ENCODE measurements at places on chromosomes 5 and 9.

DNA sequence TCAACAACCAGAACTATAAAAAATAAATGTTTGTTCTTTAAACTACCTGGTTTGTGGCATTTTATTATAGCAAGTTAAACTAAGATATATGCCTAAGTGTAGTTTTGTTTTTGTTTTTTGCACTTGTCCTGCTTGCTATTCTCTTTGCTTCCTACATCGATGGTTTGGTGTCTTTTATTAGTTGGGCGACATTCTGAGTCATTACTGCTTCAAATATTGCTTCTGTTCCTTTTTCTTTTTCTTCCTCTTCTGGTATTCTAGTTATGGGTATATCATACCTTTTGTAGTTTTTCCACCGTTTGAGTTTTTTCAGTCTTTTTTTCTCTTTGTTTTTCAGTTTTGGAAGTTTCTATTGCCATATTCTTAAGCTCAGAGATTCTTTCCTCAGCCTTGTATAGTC, 86.9 kb downstream of the MACIR start:
- no peak for DNase-seq

DNA sequence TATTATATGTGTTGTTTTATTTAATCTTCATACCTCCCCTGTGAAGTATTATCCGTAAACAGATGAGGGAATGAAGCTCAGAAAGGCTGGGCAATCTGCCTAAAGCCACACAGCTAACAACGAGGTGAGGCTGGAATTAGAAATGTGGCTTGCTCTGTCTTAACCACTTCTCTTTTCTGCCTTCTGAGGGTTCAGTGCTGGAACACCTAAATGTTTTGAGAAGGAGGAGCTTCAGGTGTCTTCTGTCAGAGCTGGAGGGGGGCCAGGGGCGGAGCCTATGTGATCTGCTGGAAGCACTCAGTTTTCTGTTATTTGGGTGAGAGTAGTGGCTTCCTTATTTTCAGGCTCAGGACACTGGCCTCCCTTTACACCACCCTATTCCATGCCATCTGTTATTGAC, 35.0 kb upstream of the ARAP3 start:
- no peak for DNase-seq

DNA sequence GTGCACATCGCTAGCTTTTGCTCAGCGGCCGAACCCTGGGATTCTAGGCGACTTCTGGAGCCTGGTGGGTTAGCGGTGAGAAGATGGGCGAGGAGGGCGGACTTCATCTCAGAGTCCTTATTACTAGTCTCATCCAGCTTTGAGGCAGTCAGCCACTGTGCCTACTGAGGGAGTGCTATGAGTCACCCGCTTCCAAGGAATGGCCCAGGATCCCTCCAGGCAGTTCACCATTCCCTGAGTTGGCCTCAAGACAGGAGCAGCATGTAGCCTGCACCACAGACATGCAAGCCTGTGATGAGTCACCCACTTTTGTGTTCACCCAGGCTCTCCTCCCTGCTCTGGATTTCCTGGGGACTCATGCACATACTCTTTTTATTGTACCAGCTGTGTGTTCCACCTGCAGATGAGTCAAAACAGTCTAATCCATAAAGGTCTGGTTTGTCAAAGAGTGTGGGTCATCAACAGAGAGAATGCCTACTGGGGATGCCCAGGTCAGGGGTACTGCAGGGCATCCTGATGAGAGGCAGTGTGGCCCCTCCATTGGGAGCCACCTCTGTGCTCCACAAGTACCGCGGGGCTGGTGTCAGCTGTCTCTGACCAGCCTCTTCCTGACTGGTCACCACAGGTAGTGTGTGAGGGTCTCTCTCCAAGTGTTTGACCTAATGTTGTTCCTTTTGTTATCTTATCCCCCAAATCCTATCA, 20.2 kb downstream of the SLC22A5 start:
- no peak for DNase-seq

GRCh38 chr9:841371-842209, at the start of gene DMRT1:
Gene DMRT1 (plus strand): TSS chr9:841697. CDS start chr9:841839, 142 bp downstream.
- no peak for DNase-seq

- no peak for DNase-seq
Observed at GRCh38 chr5:167261309-167262100, 1029.9 kb upstream of the WWC1 start.

DNA sequence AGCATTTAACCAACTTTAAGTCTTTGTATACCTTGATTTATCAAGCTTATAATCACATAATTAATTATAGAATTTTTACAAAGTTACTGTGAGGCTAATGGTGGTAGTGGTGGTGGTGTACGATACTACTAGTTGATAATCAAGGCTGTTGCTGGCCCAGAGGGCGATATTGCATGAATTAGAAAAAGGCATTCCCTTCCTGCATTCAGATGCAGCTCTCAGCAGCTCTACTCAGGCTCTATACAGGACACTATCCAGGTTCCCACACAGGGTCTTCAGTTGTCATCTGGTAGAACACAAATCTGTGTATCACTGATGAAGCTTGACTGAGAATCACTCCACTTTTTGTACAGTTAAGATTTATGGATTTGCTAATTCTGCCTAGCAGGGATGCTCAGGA, 562.8 kb upstream of the C9orf72 start:
- DNase-seq = no peak

DNA sequence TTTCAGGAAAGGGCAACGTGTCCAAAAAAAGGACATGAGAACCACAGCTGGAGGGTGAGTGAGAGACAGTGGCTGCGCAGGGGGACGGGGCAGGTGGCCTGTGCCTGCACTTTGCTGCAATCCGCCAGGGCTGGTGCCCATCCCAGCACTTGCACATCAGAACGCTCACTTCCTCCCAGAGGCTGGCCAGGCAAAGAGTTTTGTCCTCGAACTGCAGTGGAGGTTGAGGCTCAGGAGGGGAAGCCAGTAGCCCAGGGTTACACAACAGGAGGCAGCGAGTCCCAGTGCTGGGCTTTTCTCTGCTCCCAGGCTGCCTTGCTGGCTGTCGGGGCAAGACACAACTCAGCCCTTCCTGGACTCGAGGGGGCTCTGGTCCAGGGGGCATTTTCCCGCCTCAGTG, 33.1 kb downstream of the CRB2 start:
- no peak for DNase-seq

DNA sequence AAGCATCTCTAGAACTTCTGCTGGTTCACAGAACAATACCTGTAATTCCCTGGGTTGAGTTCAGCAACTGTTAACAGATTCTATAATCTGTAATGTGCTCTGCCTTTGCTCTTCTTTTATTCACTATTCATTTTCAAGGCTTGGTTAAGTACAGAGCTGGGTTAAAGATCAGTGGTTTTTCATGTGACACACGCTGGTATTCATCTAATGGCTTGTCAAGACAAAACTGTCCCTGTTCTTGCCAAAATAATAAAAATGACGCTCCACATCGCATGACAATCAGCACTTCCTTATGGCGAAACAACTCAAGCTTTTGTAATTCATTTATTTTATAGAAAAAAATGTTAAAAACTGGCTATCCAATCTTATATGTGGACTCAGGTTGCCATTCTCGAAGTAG, 137.9 kb downstream of the BNC2 start:
- DNase-seq = no peak

DNA sequence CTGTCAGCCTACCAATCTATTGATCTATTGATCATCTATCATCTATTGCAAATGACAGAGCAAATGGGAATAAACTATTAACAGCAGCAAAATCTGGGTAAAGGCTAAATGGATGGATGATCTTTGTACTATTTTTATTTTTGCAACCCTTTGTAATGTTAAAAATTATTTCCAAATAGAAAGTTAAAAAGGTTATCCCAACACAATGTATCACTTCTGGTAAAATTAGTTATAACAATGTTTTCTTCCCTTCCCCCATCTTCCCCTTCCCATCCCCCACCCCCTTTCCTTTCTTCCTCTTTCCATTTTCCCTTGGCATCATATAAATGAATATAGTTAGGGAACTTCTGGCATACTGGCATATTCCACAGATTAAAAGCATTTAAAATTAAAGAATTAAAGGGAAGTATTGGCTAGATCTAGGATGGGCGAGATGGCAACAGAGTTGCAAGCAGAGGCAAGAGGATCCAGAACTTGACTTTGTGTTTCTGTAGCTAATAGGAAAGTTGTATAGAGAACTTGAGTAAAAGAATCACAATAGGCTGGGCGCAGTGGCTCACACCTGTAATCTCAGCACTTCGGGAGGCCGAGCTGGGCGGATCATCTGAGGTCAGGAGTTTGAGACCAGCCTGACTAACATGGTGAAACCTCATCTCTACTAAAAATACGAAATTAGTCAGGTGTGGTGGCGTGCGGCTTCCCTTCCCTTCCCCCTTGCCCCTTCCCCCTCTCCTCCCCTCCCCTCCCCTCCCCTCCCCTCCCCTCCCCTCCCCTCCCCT, 66.6 kb upstream of the TAF11L2 start:
- DNase-seq = no peak

- DNase-seq = no peak
Observed at GRCh38 chr5:90386099-90386710, 23.4 kb downstream of the CETN3 start.

- DNase-seq = no peak
Observed at GRCh38 chr9:77806741-77807140, 158.6 kb upstream of the GNA14 start.

- DNase-seq = no peak
Observed at GRCh38 chr5:148730270-148730669, 75.9 kb upstream of the HTR4 start.

DNA sequence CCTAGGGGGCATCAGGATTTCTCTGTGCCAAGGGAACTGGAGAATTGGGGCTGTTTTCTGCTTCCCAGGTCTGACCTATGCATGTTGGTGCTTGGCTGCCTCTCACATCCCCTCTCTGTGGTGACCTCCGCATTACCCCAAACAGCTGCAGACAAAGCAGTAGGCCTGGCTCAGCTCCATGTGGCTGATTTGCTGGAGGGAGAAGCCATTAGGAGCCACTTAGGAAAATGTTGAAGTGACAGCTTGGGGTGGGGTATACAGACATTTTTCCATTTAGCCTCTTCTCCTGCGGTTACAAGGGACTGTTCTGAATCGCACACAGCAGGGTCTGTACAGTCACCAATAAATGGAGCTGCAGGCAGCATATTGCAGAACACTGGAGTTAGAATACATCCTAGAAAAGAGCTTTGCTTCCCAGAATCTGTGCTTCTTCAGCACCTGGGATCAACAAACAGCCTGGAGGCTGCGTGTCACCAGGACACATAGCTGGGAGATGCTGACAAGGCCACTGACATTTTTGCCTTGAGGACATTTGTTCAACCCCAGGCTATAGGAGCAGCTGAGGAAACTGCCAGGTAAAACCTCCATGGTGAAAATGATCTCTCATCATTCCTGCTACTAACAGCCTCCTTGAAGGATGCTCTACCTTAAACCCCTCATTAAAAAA, 335.3 kb downstream of the DIRAS2 start:
- DNase-seq = no peak

DNA sequence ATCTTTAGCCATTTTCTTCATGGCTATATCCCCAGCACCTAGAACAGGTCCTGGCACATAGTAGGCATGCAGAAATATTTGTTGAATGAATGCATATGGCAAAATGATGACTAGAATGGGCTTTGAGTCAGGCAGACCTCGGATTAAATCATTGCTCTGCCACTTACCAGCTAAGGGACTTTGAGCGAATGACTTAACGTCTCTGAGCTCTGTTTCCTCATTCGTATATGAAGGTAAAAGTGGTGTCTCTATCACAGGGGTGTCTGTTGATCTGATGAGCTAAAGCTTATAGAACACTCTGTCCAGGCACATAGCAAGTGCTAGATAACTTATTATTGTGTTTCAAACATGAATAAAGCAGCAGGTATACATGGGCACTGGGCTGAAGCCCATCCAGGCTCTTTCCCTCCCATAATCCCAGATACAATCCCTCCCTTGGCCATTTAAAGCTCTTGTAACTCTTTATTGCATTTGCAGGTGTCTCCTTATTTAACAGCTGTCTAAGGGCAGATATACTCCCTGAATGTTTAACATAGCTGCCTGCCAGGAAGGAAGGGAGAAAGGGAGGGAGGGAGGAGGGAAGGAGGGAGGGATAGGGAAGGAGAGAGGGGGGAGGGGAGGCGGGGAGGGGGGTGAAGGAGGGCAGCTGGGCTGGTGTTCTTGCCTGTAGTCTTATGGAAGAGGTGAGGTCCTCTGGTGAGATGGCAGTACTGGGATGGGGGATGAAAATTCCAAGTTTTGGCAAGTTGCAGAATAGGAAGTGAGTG, 23.2 kb upstream of the STXBP1 start:
- DNase-seq = no peak

DNA sequence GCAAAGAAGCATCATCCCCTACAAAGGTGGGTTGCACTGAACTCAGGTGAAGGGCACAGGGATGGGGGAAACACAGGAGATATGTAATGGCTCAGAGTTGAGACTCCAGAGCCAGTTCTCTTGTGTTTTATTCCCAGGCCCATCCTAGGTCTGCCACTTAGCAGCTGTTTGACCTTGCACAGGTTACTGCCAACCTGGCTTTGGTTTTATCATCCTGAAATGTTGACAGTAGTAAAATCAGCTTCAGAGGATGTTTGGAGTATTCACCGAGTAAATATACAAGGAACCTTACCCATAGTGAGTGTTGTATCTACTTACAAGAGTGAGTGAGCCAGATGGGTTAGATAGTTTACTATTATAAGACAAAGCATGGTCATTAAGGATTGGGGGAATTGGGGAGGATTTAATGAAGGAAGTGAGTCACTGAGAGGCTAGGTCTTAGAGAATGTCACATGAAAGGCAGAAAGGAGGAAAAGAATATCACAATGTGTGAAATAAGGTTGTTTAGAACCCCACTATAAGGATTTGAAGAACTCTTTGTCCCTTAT, 141.3 kb downstream of the MAN2A1 start:
- DNase-seq = no peak

- DNase-seq = no peak
Observed at GRCh38 chr5:73693573-73694061, 67.6 kb downstream of the ARHGEF28 start.

GRCh38 chr9:113417370-113417769, 6.8 kb downstream of the C9orf43 start:
- DNase-seq = no peak

DNA sequence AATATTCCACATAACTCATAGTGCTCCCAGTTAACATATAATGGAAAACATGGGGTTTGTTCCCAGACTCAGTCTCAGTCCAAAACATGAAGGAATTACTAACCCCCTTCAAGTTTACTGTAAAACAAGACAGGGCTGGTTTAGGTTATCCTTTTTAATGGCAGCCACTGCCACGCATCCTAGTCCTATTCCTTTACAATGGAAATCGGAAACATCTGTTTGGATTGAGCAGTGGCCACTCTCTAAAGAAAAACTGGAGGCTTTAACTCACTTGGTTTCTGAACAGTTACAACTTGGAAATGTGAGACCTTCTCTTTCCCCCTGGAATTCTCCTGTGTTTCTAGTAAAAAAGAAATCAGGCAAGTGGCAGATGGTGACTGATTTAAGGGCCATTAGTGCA, 609.9 kb upstream of the ACO1 start:
- DNase-seq = no peak

- DNase-seq = peak; percentile 22
Observed at GRCh38 chr5:68285851-68286611, 70.5 kb downstream of the PIK3R1 start.

DNA sequence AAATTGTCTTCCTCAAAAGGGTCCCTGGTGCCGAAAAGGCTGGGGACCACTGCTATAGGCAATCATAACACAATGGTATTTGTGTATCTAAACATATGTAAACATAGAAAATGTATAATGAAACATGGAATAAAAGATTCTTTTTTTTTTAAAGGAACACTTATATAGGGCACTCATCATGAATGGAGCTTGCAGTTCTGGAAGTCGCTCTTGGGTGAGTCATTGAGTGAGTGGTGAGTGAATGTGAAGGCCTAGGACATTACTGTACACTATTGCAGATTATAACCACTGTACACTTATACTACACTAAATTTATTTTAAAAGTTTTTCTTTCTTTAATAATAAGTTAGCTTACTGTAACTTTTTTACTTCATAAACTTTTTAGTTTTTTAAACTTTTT, 176.4 kb downstream of the ARRDC3 start:
- no peak for DNase-seq

- DNase-seq = no peak
Observed at GRCh38 chr5:35813521-35813920, 43.2 kb upstream of the IL7R start.
